ENCODE measurements at places on chromosomes 5 and 9.

- DNase-seq = no peak
Measured at GRCh38 chr5:130032807-130033206, 128.5 kb downstream of the CHSY3 start.

GRCh38 chr9:99158629-99159028, 53.7 kb downstream of the TGFBR1 start:
- no peak for DNase-seq

- DNase-seq = no peak
Measured at GRCh38 chr9:104256031-104256695, 162.1 kb downstream of the SMC2 start.

DNA sequence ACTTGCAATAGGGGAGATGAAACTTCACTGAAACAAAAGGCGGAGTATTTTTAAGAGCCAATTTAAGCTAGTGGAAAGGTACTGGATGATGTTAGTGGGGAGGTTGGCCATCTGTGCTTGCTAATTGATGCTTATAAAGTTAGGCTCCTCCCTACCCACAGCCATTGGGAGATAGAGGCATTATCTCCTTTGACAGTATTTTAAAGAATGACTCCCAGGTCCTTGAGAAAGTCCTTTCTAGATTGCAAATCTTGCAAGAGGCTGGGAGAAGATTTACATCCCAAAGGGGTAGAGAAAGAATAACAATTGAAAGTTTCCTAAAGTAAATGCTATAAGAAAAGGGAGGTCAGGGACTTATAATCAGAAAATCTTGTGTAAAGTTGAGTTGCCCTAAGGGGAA, 282.6 kb downstream of the BRINP1 start:
- DNase-seq = no peak

DNA sequence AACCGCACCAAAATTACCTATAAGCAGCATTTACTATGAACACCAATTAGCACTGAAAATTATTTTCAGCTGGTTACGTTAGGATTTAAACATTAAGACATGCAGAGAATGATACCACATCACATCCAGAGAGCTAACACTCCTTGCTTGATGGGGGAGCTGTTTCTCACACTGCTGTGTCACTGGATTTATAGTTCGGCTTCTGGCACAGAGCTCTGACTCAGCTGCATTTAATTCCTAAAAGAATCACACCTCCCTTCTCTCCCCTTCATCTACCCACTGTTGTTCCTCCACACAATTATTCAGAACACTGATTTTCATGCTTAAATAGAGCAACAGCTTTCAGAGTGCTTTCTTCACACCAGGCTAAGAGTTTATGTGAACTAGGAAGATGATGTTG, 82.6 kb upstream of the SV2C start:
- DNase-seq = no peak

- no peak for DNase-seq
Measured at GRCh38 chr5:81908771-81909170, 63.1 kb upstream of the ATG10 start.

DNA sequence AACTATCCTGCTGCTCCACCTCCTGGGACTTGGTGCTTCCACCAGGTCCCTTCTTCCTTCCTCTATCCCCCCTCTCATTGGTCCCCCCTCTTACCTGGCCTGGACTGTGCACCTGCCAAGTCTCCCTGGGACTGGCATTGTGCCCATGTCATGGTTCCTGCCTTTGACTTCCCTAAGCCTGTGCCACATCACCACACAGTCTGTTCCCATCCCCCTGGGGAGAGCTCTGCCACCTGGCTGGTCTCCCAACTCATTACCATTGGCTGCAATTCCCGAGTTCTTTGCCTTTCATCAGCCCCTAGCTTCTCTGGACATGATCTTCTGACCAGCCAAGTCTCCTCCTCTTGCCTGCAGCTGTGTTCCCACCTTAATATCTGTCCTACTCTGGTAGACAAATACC, 180.3 kb downstream of the SREK1 start:
- no peak for DNase-seq

- DNase-seq = no peak
Measured at GRCh38 chr5:85049020-85049419, 664.3 kb upstream of the EDIL3 start.

- no peak for DNase-seq
Measured at GRCh38 chr5:633501-633955, 21.4 kb downstream of the CEP72 start.

DNA sequence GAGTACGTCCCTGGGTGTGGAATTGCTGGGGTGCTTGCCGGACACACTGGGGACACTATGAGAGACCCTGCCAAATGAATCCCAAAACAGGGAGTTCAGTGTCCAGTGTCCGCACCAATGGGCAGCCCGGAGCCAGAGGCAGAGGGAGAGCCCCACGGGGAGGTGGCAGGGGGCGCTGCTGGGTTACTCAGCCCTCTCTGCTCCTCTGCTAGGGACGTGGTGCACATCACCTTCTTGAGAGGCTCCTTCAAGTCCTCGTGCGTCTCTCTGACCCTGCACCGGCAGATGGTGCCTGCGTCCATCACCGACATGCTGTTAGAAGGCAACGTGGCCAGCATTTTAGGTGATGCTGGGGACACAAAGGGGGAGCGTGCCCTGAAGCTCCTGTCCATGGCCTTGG, 20.8 kb downstream of the STKLD1 start:
- DNase-seq = no peak
